ENCODE measurements at places on chromosomes 7 and 10. TPM values are rescaled to one million over a fixed set of nuclear protein-coding genes. Genes with fewer than 3 reads are reported as not detected.
A peak's percentile ranks its signal among the peaks of the same experiment; 100 is the strongest.

The SLC13A4 gene
- not detected for total RNA-seq

The TRIM50 gene
- 0.20 TPM for total RNA-seq

The A1CF gene
- not detected for total RNA-seq

DNA sequence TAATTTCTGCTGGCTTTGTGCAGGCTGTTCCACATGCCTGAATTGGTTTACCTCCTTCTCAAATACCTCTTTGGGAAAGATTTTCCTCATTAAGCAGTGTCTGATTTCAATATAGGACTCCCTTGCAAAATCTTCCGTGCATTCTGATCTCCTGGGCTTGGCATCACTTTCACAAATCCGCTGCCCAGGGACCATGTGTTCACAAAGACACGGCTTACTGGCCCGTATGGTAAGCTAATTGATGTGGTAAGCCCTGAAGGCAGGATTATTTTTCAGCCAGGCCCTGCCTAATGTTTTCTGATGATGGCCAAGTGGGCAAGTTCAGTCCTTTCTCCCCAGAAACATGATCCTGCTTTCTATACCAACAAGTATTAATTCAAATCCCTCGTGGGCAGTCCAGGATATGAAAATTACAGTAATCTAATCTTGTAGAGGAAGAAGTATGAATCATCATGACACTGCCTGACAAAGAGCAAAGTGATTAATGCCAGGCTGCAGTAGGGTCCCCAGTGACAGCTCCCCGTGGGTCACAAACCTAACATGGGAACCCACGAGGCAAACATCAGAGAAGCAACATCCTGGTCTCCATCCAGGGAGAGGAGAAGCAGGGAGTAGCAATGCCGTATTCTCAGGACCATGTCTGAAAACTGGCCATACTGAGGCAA is 11.6 kb upstream of the SVIL start:
- DNase-seq = peak; percentile 42

- DNase-seq = no peak
Observed at GRCh38 chr10:30445711-30446110, 11.7 kb downstream of the MAP3K8 start.

- no peak for DNase-seq
Observed at GRCh38 chr7:47349401-47349800, 232.5 kb downstream of the TNS3 start.

DNA sequence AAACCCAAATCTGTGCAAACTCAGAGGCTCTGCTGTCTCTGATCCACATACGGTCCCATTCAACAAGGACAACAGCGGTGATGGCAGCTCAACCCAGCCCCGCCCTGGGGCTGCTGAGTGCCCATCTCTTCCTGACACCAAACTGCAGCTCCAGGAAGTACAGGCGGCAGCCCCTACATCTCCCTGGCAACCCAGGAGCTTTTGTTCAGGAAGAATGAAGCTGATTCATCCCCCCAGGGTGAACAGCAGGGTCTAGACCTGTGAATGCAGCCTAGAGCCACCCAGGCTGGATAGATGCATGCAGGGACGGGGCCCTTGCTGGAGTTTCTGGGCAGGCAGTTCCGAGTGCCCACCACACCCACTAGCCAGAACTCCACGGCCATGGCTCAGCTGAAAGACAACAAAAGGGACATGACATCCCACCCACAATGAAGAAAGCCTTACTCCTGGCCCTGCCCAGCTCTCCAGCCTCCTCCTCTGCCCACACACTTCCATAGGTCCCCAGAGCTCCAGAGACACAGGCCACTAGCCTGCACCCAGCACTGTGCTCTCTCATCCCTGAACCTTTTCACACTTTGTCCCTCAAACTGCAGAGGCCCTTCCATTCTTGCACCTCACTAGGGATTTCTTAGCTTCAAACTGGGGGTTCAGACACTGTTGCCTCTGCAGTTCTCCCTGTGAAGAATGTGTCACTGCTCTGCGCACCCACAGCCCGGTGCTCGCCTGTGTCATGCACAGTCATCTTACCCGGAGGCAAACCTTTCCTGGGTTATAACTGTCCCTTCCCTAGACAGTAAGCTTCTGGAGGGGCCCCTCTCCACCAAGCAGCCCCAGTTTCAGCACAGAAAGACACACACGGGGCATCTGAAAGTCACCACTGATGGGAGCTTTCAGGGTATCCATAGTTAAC is 99.1 kb downstream of the GRID1 start:
- peak; percentile 28 for DNase-seq

DNA sequence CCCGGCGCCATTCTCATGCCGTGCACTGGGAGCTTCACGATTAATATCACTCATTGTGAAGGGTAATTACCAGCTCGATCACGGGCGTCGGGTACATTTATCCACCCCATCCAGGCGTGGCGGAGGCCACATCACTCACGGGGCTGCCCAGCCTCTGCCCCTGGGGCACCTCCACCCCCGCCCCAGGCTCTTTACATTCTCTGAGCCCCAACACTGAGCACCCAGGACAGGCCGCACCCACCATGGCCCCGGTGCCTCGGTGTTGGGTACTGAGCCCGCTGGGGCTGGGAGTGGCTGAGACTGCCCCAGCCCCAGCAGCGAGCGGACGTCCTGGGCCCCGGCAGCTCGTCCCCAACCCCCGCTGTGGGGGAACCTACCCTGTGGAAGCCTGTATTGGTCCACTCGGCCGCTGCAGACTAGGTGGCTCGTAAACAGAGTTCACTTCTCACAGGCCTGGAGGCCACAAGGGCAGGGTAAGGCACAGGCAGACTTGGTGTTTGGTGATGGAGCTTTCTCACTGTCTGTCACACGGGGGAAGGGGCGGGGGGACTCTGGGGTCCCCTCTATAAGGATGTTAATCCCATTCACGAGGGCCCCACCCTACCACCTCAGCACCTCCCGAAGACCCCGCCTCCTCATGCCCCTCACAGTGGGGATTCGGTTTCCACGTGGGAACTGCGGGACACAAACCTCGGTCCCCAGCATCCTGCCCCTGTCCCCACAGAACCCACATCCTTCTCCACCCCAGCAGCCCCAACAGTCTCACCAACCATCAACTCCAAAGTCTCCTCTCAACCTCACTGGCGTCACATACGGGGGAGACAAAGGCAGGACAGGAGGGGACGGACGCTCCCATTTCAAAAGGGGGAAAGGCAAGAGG is 184.1 kb downstream of the ELFN1 start:
- no peak for DNase-seq

Data from activated naive CD4-positive, alpha-beta T cell treated with anti-CD3 and anti-CD28 coated beads, Interleukin-2, amount 50 U/mL, for 72 hours (primary cell).